ENCODE measurements at places on chromosomes 2 and 18.

- DNase-seq = no peak
Measured at GRCh38 chr2:76599732-76600368, 889.1 kb upstream of the GCFC2 start.

DNA sequence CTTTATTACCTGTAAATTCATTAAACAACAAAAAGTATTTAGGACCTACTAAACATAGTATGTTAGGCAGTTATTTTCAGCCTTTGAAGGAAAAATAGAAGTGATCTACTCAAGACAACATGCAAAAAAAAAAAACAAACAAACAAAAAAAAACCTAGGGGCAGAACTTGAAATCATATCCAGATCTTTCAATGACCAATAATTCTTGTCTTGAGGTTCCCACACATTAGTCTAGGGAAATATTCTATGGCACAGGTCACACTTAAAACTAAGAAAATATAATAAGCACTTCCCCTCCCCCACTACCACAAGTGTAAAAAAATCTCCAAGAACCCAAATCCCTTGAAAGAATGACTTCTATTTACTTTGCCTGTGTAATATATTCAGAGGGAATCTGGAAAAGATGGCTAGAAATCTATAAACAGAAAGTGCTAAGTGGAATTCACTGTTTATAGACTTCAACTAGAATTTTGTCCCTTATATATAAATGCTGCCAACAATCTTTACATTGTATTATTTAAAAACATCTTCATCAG lies 3.5 kb downstream of the PELI1 start:
- DNase-seq = no peak

GRCh38 chr2:68292108-68292710 lies 27.5 kb downstream of the CNRIP1 start:
- no peak for DNase-seq

GRCh38 chr18:67514901-67515540 lies 1.5 kb downstream of the DSEL start:
- DNase-seq = no peak

DNA sequence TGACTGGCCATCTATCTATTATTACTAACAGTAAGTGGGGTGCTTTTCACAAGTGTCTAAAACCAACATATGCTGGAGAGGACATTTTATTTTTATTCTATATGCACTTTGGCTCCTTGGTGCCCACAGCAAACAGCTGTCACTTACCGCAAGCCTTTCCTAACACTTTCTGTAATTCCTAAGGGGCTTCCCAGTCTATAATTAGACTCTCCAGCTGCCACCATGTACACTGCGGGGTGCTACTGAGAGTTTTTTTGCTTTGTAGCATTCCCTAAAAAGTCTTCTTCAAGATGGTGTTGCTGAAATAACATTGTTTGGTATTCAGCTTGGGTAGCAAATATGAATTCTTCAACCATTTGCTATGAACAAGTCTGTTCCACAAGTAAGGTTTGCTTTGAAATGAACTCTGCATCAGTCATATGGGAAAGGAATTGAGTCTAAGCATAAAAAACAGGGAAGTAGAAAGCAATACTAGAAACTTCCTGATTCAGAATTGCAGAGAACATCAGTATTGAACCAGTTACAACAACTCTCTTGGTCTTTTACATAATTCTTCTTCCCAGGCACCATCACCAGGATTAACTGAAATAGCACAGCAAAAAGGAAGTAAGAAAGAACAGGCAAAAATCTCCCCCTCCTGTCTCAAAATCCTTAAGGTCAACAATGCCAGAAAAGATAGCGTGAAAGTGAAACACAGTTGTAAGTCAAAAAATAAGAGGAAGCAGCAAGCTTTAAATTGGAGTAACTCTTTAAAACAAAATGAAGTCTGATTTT lies 28.6 kb downstream of the EPB41L3 start:
- DNase-seq = no peak

DNA sequence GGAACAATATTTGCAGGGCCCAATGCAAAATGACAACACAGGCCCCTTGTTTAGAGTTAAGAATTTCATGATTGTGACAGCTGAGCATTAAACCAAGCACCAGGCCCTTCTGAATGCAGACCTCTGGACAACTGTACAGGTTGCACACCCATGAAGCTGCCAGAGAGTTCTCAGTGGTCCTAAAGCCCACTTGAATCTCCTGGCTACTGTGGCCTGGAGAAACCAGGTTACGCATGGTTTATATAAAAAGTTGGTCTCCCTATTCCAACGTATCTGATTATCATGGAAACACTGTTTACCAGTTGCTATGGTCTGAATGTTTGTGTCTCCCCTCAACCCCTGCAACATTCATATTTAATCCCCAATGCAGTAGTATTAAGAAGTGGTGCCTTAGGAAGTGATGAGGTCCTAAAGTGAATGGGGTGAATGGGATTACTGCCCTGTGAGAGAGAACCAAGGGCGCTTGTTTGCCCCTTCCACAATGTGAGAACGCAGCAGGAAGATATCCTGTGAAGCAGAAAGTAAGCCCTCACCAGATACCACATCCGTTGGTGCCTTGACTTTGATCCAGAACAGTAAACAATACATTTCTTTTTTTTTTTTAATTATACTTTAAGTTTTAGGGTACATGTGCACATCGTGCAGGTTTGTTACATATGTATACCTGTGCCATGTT lies 48.0 kb upstream of the ANXA4 start:
- no peak for DNase-seq

DNA sequence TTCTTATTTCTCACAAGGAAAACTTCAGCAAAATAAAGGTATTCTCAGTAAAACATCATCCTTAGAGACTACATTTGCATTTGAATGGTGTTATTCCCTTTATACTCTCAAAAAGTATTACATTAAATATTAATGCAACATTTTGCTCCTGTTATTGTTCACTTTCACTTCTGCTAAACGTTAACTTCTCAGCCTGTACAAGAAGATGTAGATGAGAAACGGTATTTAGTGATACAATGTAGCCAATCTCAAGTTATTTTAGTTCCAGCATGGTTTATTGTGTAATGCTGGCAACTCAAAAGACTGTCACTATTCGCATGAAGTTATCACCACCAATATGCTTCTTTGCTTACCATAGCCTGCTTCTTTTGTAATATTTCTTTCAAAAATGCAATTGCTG lies 514.1 kb downstream of the CPS1 start:
- no peak for DNase-seq

DNA sequence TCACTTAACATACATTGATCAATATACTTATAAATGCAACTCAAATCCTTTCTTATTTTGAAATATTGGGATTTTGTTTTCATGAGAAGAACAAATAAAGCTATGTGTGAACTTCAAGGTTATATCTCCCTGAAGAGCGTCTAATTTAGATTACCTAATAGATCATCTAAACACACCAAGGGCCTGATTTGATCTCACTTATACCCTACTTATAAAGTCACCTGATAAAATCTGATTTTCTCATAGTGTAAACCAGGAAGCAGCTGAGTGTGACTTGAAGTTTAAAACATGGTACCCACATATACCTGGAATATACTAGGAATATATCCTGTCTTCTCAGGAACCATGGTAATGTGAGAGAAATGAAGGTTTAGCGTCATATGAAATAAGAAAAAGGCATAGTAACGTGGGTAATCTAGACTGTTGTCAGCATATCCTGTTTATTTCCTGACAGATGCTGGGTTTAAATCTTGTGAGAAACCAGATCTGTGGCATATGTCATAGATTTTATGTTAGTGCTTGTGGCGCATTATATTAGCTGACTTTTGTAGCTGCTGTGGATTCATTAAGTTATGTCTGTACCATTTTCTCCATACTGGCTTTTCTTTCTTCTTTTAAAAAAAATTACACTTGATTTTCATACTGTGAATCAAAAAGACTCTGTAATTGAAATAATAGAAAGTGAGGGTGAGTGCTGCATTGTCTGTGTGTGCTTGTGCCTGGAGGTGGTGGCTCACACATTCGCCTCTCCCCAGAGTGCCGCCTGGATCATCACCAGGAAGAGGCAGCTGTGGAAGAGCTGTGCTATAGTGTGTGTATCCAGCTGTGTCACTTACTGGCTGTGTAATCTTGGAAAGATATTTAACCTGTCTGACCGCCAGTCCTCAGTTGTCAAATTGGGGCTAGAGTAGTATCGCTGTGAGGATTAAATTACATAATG lies 164.0 kb downstream of the MYO3B start:
- DNase-seq = no peak

GRCh38 chr2:152468899-152469692 lies 134.1 kb downstream of the FMNL2 start:
- DNase-seq = no peak

- DNase-seq = no peak
Measured at GRCh38 chr2:177897278-177897677, 175.3 kb downstream of the PDE11A start.

GRCh38 chr2:6806604-6807003 lies 59.1 kb downstream of the CMPK2 start:
- DNase-seq = no peak

GRCh38 chr18:12318334-12318697 lies 10.3 kb downstream of the TUBB6 start:
- DNase-seq = no peak

GRCh38 chr2:80519699-80520291 lies 215.2 kb upstream of the LRRTM1 start:
- DNase-seq = no peak

- DNase-seq = no peak
Measured at GRCh38 chr18:66662632-66663031, 58.7 kb upstream of the CDH19 start.

GRCh38 chr18:63058521-63058920 lies 261.0 kb downstream of the BCL2 start:
- no peak for DNase-seq

GRCh38 chr2:226746196-226746800 lies 53.3 kb downstream of the IRS1 start:
- DNase-seq = no peak

- no peak for DNase-seq
Measured at GRCh38 chr2:102717308-102718018, 44.4 kb upstream of the TMEM182 start.

GRCh38 chr18:68033466-68033865 lies 516.9 kb upstream of the DSEL start:
- DNase-seq = no peak

DNA sequence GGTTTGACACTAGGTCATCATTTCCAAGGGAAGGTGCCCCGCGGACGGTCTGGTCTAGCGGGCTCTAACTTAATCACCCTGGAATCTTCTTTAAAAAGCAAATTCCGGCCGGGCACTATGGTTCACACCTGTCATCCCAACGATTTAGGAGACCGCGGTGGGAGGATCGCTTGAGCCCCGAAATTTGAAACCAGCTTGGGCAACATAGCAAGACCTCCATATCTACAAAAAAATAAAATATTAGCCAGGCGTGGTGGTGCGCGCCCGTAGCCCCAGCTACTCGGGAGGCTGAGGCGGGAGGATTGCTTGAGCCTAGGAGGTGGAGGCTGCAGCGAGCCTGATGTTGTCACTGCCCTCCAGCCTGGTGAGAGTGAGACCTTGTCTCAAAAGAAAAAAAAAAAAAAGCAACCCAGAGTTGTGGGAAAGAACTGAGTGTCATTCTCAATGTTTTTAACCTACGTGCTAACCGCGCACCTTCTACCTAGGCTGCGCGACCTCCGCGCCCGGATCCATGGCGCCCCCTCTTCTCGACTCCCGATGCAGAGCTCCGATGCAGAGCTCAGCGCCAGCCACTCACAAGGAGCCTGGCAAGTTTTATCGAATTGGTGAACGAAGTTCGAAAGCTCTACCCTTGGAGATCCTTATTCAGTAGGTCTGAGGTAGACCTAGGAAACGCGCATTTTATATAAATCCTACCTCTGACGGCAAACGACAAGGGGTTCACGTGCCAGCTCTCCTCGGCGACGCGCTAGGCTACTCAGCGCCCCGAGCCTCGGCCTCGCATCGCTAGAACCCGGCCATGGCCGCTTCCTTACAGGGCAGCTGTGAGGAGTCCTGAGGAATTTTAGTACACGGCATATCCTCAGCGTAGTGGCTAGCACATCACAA lies 888 bp upstream of the TWSG1 start:
- peak; percentile 1 for DNase-seq

DNA sequence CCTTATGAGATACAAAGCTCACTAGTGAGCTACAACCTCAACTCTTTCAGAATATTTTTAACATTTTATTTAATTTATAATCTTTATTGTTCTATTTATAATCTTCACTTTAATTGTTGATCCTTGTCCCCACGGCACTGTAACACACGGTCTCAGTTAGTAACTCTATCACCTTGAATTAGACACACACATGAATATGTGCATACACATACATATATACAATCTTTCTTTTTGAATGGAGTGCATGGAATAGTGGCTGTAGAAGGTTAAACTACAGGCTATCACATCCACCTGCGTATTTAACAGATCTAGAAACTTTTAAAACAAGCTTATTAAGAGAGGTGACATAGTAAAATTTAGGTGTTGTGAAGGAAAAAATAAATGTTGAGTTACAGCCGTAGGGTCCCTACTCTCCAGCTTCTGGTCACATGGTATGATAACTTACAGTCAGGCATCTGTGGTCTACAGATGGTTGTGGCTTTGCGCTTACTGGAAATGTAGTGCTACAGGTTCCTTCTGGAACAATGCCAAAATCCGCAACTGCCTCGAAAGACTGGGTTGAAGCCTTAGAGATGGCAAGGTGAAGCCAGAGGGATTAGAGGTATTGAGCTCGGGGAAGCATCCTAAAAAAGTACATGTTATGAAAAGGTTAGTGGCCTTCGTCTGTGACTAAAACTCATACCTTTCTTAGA lies 1324.1 kb upstream of the SLC39A10 start:
- no peak for DNase-seq

DNA sequence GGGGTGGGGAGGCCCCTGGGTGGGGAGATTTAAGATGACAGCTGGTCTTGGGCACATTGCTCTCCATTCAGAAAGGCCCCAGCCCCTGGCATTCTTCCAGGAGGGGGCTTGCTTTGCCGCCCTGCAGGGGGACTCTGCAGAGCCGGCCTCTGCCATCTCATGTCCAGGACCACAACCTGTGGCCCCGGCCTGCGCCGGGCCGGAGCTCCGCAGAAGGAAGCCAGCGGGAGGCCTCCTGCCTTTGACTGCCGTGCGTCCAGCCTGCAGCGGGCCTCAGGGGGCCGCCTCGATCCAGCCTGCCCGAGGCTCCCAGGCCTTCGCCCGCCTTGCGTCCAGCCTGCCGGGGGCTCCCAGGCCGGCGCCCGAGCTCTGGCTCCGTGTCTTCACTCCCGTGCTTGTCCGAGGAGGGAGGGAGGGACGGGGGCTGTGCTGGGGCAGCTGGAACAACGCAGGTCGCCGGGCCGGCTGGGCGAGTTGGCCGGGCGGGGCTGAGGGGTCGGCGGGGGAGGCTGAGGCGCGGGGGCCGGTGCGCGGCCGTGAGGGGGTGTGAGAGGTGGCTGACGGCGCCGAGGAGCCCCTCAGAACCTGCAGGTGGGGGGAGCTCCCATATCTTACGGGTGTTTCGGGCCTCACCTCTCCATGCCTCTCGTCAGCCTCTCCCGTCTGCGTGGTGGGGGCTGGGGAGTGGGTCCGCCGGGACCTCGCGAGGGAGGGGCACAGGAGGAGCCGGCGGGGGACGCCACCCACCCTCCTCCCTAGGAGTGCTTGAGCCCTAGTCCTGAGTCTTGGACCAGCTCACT lies 20.4 kb downstream of the GPC1 start:
- no peak for DNase-seq

DNA sequence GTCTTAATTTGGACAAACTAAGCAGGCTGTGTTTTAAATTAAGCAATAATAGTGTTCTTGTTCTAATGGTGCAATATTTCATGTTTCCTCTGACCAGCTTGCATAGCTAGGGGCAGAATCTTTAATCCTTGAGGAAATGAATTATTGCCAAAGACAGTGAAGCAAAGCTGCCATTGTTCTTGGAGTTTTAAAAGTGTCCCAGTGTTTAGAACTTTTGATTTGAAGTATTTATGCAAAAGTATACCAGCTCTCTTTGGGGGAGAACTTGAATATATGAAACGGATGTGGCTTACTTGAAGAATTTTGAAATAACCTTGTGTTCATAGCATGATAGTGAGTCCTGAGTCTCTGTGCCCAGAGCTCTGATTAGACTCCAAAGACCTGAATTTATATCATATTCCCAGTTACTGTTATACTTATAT lies 33.4 kb downstream of the ITGA6 start:
- no peak for DNase-seq

Data from activated CD8-positive, alpha-beta memory T cell treated with anti-CD3 and anti-CD28 coated beads for 1 hour (primary cell).